ENCODE measurements at places on chromosomes 2 and 18.

GRCh38 chr18:50053111-50053510 lies 141.8 kb downstream of the MYO5B start:
- no peak for DNase-seq

DNA sequence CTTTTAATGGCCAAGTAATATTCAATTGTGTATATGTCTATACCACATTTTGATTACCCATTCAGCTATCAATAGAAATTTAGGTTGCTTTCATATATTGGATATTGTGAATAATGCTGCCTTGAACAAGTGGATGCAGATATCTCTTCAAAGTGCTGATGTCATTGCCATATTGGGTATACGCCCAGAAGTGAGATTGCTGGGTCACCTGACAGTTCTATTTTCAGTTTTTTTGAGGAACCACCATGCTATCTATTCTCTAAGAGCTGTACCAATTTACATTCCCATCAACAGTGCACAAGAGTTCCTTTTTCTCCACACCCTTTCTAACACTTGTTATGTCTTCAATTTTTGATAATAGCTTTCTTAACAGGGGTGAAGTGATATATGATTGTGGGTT lies 306.9 kb downstream of the ZNF516 start:
- no peak for DNase-seq

DNA sequence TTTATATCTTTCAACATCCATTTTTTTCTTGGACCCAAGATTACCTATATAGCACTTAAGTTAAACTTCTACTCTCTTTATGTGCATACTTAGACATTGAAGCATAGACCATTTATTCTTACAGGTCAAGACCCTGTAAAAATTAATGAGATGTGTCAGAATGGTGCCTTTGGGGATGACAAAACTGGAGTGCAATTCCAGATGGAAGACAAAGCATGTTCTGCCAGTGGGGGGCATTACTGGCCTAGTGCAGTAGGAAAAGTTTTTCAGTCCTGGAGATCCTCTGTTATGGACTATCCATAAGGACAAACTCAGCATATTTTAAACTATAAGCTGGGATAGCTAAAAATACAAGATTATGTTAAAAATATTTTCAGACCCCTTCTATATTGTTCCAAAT lies 57.8 kb upstream of the MMADHC start:
- DNase-seq = no peak

GRCh38 chr2:184215745-184216144 lies 382.6 kb upstream of the ZNF804A start:
- DNase-seq = no peak

DNA sequence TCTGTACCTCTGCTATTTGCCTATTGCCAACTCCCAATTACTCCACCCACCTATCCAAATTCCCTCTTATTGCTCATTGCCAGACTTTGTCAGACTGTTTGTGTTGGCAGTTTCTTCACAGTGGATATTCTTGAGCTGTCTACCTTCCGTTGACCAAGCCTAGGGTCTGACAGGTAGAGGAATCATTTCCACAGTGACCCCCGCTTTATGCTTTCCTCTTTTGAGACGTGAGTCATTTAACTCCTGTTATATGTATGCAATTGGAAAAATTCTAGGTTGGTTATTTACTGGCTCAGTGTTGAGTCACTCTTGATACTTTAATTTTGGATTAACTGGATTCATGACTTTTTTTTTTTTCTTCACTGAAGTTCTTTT lies 187.7 kb downstream of the IRS1 start:
- DNase-seq = no peak

DNA sequence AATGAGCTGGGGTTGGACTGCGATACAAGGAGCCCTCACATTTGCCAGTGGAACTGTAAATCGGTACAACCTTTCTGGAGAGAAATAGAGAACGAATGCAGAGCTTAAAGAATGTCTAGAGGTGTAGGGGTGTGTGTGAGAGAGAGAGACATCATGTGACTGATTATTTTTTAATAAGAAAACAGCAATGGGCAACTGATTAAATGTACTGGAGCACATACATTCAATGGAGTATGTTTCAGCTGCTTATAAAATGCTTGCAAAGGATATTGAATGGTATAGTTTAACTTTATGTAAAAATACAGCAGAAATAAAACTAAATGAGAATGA lies 391 bp upstream of the TMEM17 start:
- no peak for DNase-seq

GRCh38 chr2:38875227-38875575 lies 533 bp downstream of the DHX57 start:
- DNase-seq = no peak

GRCh38 chr18:70554854-70555445 lies 266.1 kb downstream of the SOCS6 start:
- DNase-seq = no peak

DNA sequence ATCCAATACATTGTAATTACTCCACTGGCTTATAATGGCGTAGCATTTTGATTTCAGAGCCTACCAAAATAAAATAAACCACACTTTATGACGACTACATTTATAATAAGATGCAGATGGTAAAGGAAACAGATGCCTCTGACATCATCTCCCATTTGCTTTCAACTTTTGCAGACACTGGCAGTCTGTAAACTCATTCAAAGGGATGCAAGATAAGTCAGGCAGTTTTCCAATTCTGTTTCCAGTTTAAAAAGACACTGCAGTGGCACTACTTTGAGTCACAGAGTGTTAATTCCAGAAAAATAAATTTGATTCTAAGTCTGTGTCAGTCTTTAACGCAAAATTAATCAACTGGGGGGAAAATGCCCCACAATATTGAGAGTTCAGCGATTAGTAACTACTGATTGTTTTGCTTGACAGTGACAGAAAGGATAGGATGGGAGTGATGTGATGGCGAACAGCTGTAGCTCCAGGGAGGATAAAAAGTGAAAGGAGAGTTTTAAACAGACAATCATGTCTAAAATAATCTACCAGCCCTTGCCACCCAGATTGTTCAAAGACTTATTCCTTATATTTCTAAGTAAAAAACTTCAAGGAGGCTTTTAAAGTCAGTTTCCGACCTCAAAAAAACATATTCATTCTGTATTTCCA lies 6.7 kb downstream of the DSEL start:
- no peak for DNase-seq

DNA sequence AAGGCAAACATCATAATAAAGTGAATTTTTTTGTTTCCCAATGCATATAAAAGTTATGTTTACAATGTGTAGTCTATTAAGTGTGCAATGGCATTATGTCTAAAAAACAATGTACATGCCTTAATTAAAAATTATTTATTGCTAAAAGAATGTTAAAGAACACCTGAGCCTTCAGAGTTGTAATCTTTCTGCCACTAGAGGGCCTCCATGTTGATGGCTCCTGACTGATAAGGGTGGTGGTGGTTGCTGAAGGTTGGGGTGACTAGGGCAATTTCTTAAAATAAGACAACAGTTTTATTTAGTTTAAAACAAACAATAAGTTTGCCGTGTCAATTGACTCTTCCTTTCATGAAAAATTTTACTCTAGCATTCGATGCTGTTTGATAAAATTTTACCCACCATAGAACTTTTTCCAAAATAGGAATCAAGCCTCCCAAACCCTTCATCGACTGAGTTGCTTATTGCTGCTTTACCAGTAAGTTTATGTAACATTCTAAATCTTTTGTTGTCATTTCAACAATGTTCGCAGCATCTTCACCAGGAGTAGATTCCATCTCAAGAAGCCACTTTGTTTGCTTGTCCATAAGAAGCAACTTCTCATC lies 32.3 kb downstream of the MAP3K2 start:
- peak; percentile 31 for DNase-seq

- DNase-seq = no peak
Observed at GRCh38 chr2:73830871-73831401, 2.2 kb downstream of the STAMBP start.

- no peak for DNase-seq
Observed at GRCh38 chr18:49059028-49059834, 108.5 kb upstream of the SMAD7 start.

DNA sequence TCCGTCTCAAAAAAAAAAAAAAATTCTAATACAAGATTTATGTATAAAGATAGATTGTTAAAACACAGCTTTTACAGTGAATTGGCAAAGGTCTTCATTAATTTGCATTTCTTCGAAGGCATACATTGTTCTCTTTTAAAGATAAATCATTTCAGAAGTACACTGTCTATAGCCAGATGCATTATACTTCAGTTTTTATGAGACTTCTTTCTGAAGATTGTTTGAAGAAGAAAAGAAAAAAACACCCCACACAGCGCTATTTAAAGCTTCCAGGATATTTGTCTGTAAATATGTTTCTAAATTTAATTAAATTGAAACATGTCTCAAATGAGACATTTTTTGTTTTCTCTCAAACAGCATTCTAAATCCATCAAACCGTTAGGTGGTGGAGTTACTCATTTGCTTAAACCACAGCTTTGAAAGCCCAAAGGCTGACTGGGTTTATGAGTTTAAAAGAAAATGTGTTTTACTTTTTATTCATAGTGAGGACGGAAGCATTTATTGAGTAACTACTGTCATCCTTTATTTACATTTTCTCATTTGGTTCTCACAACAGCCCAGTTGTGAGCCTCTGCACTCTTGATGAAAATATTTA lies 42.4 kb upstream of the C1GALT1C1L start:
- DNase-seq = no peak

GRCh38 chr2:30626397-30626796 lies 179.4 kb downstream of the LCLAT1 start:
- DNase-seq = no peak

GRCh38 chr2:167489325-167489724 lies 601.0 kb downstream of the XIRP2 start:
- no peak for DNase-seq

- no peak for DNase-seq
Observed at GRCh38 chr2:205868773-205869333, 186.6 kb downstream of the NRP2 start.

GRCh38 chr18:49725809-49726674 lies 87.3 kb downstream of the ACAA2 start:
- DNase-seq = no peak

Measured in T follicular helper cell (primary cell).